GM10248 (cell line): ENCODE measurements at places on chromosomes 13 and 19.

DNA sequence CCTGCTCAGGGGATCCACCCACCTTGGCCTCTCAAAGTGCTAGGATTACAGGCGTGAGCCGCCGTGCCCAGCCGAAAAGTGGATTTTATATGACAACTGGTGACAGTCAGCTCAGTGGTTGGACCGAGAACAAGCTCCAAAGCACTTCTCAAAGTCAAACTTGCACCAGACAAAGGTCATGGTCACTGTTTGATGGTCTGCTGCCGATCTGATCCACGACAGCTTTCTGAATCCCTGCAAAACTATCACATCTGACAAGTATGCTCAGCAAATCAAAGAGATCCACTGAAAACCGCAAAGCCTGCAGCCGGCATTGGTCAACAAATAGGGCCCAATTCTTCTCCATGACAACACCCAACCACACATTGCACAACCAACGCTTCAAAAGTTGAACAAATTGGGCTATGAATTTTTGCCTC lies 21.6 kb upstream of the NAA16 start:
- no peak for DNase-seq

- no peak for DNase-seq
Measured at GRCh38 chr19:42402376-42403116, 12.4 kb upstream of the CNFN start.

DNA sequence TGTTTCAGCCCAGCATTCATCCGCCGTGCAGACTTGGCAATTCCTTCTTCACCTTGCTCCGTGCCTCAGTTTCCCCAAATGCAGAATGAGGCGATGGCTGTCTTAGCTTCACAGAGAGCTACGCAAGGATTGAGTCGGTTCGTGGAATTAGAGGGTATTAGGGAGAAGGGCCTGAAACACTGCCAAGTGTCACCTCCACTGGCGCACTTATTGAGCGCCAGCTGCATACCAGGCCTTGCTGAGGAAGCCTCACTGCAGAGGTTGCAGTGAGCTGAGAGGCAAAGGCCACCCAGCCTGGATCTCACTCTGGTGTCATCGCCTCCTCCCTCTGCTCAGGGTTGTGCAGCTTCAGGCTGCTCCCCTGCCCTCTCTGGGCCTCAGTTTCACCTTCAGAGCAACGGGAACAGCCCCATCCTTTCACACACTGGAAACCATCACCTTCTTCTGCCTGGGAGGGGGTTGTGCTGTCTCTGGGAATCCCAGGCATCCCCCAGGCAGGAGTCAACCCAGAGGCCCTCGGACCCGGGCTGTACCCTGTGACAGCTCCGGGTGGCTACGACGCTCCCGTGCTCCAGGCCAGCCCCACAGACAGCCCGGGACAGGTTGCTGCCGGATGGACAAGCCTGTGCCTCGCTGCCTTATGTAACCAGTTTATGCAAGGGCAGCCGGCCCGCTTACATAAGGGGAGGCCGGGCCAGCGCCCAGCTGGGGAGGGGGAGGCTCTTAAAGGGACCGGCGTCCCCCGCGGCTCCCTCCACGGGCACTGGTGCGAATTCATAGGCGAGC lies 31.9 kb downstream of the NFIC start:
- no peak for DNase-seq

GRCh38 chr19:33157906-33158305 lies 26.0 kb downstream of the WDR88 start:
- DNase-seq, result no peak

- DNase-seq, result no peak
Measured at GRCh38 chr19:50203281-50204080, at the start of gene MYH14. MYH14 (plus strand) TSS chr19:50203622; CDS start chr19:50210366, 6,744 bp downstream.

DNA sequence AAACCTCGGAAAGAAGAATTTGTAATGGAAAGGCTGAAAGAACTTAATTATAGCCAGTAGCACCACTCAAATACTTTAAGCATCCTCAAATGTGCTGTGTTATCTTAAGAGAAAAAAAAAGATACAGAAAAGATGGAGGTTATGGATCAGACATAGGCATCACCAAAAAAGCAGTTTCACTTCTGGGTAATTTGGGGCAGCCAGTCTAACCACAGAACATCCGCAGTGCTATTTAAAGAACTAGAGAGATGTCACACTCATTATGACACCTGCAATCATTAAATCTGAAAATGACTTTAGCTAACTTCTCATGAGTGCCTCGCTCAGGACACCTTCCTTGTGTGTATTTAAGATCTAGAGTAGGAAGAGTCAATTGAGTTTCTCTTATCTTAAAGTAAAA lies 211.8 kb downstream of the RBM26 start:
- DNase-seq, result peak; percentile 55

DNA sequence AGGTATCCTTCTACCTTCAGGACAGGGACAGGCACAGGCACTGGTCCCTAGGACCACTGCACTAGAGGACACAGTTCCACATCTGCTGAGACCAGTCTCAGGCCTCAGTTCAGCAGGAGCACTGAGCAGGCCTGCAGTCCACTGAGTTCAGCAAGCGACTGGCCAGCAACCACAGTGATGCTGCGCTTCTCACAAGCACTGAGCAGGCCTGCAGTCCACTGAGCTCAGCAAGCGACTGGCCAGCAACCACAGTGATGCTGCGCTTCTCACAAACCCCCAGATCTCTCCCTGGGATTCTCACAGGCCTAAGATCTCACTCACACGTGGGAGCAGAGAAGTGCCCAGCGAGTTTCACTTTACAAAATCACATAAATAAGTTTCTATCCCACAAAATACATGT lies 140.6 kb downstream of the IRS2 start:
- no peak for DNase-seq

- DNase-seq, result no peak
Measured at GRCh38 chr19:43101950-43102349, 19.4 kb upstream of the PSG2 start.
